Stimulated activated CD8-positive, alpha-beta memory T cell treated with anti-CD3 and anti-CD28 coated beads, Interleukin-2, amount 100 ng/mL, for 1 hour (primary cell): ENCODE measurements at places on chromosomes 4 and X.

GRCh38 chr4:61301271-61301670 is 101.1 kb downstream of the ADGRL3 start:
- DNase-seq, result no peak

- no peak for DNase-seq
Measured at GRCh38 chr4:14592950-14593349, 409.3 kb upstream of the CPEB2 start.

GRCh38 chr4:122635205-122635604 is 14.3 kb upstream of the IL21 start:
- no peak for DNase-seq

- no peak for DNase-seq
Measured at GRCh38 chrX:39755143-39756032, 342.4 kb downstream of the BCOR start.

DNA sequence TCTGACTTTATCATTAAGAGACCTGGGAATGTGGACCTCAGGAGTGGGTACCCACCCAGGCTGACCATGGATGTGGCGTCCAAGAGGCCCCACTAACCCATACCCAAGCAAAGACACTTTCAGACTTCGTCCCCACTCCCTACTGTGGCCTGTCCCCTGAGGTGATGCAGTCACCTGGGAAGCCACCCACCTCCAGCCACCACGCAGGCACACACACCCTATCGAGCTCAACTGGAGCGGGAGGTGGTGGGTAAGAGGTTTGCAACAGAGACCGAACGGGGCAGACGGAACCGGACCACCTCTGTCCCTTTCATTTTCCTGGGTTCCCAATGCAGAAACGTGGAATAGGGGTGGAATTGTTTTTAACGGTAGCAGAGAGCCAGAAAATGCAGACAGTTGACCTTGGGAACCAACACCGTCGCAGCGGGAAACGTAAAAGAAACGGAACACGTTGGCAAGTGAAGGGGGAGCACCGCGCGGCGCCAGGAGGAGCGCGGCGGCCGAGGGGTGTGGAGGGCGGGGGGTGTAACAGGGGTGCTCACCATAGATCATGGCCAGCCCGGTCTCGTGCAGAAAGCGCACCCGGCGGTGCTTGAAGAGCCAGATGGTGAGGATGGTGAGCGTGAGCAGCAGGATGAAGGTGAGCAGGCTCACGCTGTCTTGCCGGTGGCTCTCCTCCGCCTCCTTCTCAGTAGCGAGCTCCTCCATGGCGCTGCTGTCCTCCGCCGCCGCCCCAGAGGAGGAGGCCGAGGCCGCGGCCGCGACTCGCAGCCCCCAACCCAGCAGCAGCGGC is 559 bp downstream of the SLC9A7 start:
- no peak for DNase-seq

DNA sequence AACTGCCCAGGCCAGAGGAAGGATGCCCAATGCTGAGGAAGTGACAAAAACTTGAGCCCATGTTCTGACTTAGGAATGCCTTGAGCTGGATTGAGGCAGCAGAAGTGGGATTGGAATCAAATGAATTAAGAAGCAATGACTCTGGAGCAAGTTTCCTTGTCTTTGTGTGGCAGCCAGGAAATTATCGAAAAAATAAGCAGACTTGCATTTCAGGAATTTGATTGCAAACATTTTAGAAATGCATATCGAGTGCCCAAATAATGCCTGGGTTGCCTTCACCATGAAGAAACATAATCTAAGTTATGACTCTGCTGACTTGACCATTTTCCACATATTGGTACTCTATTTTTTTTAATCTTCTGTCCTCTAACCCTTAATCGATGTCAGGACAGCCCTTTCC is 9.5 kb downstream of the CYTL1 start:
- DNase-seq, result no peak

- DNase-seq, result no peak
Measured at GRCh38 chr4:98680806-98681205, 22.4 kb upstream of the TSPAN5 start.

GRCh38 chr4:38644201-38644600 is 19.8 kb upstream of the KLF3 start:
- no peak for DNase-seq

DNA sequence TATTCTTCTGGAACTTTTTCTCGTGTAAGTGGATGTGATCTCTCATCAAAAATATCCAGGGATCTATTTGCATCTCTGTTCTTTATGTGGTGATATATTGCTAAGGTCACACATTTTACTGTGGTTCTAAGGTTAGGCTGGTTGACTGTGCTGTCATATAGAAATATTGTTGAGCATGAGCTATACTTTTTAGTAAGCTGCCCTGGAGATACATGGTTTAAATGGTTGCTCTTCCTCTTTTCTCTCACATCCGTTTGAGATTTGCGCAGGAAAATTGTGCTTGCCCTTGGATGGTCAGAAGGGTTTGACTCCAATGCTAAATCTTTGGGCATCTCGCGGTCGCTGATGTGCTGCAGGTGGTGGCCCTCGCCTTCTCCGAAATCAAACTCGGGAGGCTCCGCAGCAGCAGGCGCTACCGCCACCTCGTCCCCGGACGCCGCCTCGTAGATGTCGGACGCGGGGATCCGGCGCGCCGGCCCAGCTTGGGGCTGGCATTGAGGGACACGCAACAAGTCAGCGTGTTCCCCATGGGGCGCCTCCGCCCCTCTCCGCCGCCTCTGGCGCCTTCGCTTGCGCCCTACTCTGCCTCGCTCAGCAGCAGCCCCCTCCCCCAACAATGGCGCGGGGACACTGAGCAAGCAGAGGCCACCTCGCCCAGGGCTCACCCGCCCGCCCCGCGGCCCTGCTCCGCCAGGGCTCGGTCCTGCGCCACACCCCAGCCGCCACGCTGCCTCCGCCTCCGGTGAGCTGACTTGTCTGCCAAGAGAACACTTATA is 154.5 kb downstream of the MSN start:
- no peak for DNase-seq

GRCh38 chr4:145957302-145957701 is 18.7 kb upstream of the ZNF827 start:
- DNase-seq, result no peak

GRCh38 chr4:79467246-79467932 is 59.4 kb upstream of the GK2 start:
- DNase-seq, result no peak

DNA sequence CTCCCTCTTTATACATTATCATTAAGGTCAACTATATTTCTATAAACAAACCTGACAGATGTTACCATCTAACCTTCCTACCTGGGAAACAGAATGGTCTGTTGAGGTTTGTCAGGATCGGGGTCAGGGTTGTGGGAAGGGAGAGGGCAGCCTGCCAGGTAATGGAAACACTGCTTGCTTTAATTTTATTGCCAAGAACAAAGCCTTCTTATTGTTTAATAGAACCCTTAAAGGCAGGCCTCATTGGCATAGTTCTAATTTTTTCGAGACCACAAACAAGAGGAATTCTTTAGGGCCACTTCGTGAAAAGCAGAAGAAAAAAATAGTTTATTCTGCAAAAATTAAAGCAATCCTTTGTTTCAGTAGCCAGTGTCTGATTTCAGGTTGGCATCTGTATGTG is 113.2 kb downstream of the MID1 start:
- no peak for DNase-seq

DNA sequence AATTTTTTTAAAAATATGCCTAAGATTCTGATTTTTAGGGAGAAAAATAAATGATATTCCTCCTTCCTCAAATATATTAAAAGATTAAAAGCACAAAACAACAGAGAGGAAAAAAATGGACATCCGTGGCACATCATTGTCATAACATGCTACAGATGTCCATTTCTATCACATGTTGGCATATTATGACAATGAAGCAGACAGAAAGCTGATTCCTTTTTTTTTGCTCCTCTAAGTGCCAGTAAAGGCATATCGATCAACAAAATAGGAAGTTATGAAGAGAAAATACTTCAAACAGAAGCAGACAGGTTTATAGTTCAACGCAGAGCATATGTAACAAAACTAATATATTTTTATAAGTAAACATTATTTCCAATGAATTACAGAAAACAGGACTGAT is 11.2 kb downstream of the KLHL8 start:
- DNase-seq, result no peak

DNA sequence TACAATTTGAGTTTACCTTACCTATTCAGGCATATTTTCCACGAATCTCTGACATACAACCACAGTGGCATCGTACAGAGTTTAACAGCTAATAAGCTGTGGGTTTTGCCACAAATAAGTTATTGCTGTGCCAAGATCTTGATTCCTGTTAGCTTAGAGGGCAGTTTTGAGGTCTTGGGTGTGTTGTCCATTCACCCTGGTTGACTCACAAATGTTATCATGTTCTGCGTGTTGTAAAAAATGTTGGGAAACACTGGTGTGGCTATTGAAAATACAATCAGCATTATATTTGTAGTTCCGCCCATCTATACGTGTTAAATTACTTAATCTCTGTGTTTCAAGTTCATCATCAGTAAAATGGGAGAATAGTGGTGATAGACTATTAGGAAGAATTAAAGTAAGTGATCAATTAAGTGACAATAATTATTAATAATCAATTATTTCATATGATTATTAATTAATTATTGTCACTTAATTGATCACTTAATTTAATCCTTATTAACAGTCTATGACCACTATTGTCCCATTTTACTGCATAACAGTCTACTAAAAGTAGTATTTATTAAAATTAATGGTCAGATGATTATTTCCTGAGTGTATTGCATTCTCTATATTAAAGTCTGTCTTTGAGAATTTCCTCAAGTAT is 96.3 kb downstream of the TMA16 start:
- no peak for DNase-seq

DNA sequence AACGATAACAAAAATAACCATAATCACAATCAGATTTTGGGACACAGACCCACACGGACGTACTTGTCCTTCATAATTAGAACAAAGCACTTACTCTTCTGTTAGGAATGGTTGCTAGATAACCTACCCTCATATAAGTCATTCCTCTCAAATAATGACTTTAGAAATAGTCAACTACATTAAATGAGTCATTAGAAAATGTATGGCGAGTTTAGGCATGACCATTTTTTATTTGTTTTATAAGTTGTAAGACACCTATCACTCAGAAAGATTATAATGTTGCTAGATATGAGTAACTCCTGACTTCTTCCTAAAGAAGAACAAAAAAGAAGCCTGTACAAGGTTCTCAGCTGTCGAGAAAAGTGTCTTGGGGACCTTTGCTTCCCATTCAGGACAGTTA is 1637.5 kb upstream of the PCDH7 start:
- no peak for DNase-seq

- DNase-seq, result no peak
Measured at GRCh38 chr4:1047976-1048772, 36.7 kb downstream of the FGFRL1 start.

DNA sequence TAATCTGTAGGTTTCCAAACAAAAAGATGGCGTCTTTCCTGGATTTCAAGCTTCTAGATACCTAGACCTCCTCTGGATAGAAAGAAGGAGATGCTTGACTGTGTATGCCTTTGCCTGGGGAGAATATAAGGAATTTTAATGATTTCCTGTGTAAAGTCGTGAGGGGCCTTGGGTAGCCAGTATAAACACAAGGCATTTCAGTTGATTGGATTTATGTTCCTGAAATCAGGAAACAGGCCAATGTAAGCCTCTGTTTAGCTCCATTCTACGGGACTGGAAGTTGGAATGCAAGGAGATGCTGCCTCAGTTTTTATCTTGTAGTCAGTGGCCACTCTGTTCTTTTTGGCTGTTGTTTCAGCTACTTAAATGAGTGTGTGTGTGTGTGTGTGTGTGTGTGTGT is 137.2 kb downstream of the GUCY2F start:
- no peak for DNase-seq

- no peak for DNase-seq
Measured at GRCh38 chr4:111991163-111991562, 154.1 kb upstream of the FAM241A start.

DNA sequence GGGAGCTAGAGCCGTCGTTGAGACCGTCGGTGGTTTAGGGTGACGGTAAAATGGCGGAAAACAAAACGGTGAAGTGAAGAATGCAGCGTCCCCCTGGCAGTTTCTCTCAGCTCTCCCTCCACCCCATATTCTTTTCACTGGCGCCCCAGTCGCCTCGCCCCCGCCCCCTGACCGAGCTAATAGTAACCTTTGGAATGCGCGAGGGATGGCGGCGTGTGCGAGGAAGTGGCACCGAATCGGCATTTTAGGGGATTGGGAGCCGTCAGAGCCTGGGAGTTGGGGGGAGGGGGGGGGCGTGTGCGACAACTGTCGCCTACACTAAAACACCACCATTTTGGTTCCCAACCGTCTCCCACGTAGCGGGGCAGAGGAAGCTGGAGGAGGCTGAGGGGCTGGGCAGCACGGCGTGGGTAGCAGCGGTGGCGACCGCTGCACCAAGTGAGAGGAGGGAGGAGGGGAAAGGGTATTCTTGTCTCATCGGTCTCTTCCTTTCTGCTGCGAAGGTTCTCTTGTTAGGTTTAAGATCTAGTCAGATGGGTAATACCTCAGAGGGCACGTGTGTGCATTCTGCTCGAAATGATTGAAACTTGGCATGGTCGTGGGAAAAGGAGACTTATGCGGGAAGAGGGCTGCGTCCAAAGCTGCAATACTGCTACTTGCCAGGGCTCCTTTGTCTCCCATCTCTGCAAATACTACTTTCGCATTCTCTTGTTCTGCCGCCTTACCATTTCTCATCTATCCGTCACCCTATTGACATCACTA is 840 bp downstream of the ZNF711 start:
- DNase-seq, result no peak

DNA sequence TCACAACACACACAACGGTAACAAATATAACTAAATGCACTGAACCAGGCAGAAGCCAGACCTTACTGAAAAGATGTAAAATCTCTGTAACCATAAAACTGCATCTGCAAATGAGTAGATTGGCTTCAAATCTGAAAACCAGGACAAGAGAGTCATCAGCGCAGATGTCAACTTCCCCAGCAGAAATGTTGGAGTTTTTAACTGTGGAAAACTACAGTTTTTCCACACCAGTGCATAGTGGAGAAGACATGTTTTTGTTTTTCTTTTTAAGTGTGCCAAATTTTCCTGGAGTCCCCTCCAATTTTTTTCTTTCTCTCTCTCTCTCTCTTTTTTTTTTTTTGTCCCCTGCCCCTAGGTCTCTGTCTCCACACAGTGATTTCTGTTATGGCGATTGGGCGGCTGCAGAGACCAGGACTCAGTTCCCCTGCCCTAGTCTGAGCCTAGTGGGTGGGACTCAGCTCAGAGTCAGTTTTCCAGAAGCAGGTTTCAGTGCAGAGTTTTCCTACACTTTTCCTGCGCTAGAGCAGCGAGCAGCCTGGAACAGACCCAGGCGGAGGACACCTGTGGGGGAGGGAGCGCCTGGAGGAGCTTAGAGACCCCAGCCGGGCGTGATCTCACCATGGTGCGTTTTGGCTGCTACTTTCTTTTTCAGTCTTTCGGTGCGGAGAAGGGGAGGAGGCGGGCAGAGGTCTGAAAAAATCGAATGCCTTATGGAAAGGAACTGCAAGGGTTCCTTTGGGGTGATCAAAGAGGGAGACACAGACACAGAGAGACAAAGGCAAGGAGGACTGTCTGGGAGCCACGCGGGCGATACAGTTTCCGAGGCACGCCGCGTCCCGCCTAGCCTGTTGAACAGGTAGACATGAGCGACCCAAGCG is at the start of gene GUCY1A1:
Gene GUCY1A1, plus strand, starts transcription at position 505 of the 878 bp plus-strand sequence. CDS start 30,020 bp downstream, outside the sequence.
- DNase-seq, result no peak

DNA sequence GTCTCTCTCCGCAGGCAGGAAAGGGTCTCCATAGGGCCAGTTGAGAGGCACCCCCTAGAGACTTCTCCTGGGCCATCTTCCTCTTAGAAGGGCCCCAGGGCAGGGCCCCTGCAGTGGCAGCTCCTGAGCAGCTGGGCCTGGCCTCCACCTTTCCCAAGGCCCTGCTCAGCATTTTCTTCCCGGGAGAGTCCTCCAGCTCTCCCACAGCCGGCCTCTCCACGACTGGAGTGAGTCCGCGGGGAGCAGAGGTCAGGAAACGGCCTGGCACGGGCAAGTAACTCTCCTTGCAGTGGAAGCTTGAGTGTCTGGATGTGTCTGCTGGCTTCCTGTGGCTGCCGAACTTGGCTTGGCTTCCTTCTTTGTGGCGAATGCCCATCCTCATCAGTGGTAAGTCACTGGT is 1.6 kb upstream of the LOC101059915 start:
- DNase-seq, result no peak
